G401 (cell line): ENCODE measurements at places on chromosomes 11 and 22. TPM values are rescaled to one million over a fixed set of nuclear protein-coding genes. Genes with fewer than 3 reads are reported as not detected.
A peak's percentile ranks its signal among the peaks of the same experiment; 100 is the strongest.

DNA sequence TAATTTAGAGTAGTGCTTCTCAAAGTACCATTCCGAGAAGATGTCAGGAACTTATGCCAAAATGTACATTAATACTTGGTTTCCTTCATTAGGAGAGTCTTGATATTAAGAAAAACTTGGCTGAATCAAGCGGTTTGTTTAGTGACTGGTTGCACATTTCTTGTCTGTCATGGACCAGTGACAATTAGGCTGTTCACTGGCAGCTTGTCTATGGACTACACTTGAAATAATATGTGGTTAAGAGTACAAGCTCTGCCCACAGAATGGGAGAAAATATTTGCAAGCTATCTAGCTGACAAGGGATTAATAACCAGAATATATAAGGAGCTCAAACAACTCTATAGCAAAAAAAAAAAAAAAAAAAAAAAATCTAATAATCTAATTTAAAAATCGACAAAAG, 24.6 kb downstream of the COA4 start:
- no peak for DNase-seq

DNA sequence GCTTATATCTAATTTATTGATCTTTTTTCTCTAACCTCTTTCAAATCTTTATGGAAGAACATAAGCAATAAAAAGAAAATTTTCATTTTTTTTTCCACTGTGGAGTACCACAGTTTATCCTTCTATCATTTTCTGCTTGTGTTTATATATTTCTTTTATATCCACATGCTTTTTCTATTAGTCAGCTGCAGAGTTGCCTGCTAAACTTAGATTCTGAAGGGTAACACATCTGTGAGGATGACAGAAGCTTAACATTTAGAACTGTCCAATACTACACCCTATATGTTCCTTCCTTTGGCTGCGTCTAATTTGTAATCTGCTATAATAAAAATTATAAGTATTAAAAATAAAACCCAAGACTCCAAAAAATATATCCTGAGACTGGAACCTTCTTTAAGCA, 20.8 kb downstream of the CCDC90B start:
- no peak for DNase-seq

GRCh38 chr11:76566811-76567210, 103.7 kb downstream of the LRRC32 start:
- DNase-seq: no peak

DNA sequence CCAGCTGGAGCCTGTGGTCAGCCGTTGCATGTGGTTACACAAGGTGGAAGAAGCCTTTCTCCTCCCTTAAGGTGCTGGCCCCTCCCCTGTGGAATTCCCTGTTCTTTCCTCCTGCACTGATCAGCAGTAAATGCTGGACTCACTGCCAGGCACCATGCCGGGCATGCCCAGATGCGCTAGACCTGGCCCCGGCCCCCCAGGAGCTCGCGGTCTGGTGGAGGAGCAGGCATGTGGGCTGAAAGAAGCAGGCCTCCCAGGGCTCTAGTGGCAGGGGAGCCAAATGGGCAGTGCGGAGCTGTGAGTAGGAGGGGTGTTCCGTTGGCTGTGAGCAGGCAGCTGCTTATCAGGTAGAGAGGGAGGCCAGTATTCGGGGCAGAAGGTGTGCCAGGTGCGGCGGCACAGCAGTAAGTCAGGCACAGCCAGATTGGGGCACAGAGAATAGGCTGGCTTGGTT, 10.2 kb downstream of the DGKZ start:
- peak; percentile 85 for DNase-seq

- no peak for DNase-seq
Observed at GRCh38 chr11:79129702-79130101, 311.1 kb downstream of the TENM4 start.

- no peak for DNase-seq
Observed at GRCh38 chr11:122509091-122509490, 146.4 kb upstream of the UBASH3B start.

- DNase-seq: no peak
Observed at GRCh38 chr11:2931420-2931746, 2.2 kb upstream of the PHLDA2 start.

- DNase-seq: no peak
Observed at GRCh38 chr22:21766691-21767462, 31.3 kb upstream of the YPEL1 start.

Gene MUC6
- total RNA-seq: not detected in 2 replicates

Gene CCDC87
- 0.07 and 0.37 TPM in 2 replicates for total RNA-seq

Gene C22orf31
- total RNA-seq: not detected in 2 replicates
